Mucosa of descending colon (tissue), 3 donors: ENCODE measurements at places on chromosomes 13 and 19. TPM values are rescaled to one million over a fixed set of nuclear protein-coding genes. Genes with fewer than 3 reads are reported as not detected.

Gene HAUS8
- total RNA-seq = 12.2 TPM

Gene GAPDHS
- total RNA-seq = not detected

Gene THSD1
- 1.2 TPM for total RNA-seq

Gene CYP4F12
- 179 TPM for total RNA-seq

Gene KCNRG
- total RNA-seq = 1.1 TPM

Gene ZNF415
- 6.6 TPM for total RNA-seq

Gene CGB3
- total RNA-seq = not detected

Gene JAK3
- total RNA-seq = 9.1 TPM

Gene PIH1D1
- total RNA-seq = 65.2 TPM
